Fibroblast of skin of scalp (primary cell): ENCODE measurements at places on chromosomes 6 and 20.

GRCh38 chr6:9982215-9982614 lies 432.7 kb downstream of the TFAP2A start:
- no peak for DNase-seq

- no peak for DNase-seq
These were observed 53.3 kb upstream of the EYS start for GRCh38 chr6:65760285-65760684.

DNA sequence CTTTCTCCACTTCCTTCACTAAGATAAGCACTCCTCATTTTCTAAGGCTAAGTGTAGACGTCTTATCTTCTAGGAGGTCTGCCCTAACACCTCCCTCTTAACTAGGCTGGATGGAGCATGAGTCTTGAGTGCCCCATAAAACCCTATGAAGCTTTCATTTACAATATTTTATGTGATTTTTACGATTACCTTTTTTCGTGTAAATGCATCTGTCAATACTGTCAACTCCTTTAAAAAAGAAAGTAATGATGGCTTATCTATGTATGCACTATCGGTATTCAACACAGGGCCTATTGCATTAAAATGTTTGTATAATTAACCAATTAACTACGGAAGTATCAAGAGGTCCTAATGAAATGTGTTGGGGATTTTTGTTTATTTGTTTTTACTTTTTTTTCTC lies 156.0 kb upstream of the FAM83B start:
- no peak for DNase-seq

GRCh38 chr6:47258724-47259347 lies 50.9 kb downstream of the TNFRSF21 start:
- DNase-seq: no peak

DNA sequence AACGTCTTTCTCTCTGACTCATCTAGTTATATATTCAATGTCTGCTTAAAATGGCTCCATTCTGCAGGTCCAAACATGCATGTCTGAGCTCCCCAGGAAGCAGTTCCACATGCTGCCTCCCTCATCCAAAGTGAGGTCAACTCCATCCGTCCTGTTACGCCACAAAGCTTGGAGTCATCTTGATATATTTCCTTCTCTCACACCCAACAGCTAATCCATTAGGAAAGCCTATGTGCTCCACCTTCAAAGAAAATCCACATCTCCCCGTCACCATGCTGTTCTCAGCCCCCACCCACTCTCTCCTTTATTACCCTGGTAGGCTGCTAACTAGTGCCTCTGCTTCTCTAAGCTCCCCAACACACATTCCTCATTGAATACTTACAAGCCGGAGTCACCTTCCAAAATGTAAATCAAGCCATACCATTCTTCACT lies 130.2 kb upstream of the SYNDIG1 start:
- peak; percentile 14 for DNase-seq

DNA sequence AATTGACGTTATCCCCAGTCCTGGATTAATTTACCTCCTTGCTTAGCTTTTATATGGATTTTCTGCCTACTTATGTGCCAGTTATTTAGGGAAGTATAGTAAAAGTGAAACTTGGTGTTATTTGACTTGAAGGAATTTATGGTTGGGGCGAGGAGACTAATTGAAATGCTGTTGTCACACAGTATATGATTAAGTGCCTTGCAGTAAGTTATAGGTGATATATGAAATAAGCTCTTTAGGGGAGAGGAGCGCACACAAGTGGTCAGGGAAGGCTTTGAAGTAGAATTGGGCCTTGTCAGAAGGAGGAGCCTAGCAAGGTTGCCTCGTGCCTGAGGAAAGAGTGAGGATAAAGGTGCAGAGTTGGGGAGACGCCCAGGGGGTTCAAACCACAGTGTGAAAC lies 20.5 kb downstream of the NCOA7 start:
- DNase-seq: no peak

DNA sequence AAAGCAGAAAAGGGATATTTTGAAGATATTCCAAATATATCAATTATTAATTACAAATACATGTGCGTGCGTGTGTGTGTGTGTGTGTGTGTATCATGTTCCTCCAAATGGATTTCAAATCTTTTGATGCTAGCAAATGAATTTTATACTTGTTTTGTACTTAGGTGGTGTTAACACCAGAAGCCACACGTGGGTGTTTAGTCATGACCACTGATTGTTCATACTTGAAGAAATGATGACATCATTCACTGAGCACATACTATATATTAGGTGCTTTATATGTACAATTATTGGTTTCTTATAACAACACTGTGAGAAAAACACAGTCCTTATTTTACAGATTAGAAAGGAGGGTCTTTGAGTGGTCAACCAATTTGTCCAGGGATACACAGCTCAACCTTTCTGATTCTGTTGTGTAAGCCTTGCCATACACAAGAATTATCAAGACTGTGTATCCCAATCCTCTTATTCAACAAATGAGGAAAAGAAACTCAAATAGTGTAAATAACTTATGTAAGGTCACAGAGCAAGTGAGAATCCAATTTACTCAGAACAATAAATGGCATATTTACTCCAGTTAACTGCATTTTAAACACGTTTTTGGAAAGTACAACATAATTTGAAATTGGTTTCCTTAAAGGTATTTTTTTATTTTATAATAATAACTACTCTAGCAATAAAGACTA lies 88.5 kb downstream of the BCAS1 start:
- DNase-seq: no peak

GRCh38 chr20:58569241-58570125 lies 54.3 kb upstream of the APCDD1L start:
- DNase-seq: no peak

DNA sequence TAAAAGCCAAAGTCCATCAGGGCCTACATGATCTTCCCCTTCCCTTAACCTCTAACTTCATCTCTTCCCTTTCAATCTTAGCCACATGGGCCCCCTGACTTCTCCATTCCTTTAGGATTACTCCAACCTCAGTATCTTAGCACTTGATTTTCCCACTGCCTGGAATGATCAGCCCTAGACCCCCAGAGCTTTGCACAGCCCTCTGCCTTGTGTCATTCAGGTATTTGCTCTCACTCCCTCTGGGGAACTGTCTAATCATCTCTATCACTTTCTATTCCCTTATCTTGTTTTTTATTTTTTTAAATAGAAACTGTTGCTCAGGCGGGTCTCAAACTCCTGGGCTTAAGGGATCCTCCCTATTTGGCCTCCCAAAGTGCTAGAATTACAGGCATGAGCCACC lies 13.3 kb upstream of the ZNFX1 start:
- no peak for DNase-seq

GRCh38 chr20:18628330-18628920 lies 40.6 kb downstream of the DTD1 start:
- DNase-seq: no peak

GRCh38 chr6:111874025-111874415 lies 768 bp upstream of the FYN start:
- DNase-seq: no peak

DNA sequence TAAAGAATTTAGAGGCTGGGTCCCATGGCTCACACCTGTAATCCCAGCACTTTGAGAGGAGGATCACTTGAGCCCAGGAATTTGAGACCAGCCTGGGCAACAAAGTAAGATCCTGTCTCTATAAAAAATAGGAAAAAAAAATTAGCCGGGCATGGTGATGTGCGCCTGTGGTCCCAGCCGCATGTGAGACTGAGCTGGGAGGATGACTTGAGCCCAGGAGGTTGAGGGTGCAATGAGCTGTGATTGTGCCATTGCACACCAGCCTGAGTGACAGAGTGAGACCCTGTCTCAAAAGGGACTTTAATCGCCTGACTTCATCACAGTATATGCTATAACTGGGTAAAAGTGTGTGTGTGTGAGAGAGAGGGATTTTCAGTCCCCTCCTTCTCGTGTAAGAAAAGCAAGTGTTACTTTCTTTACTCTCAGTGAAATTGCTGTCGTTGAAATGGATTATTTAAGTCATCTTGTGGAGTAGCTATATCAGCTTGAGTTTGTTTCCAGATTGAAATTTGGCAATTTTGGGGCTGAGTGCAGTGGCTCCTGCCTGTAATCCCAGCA lies 7.5 kb downstream of the NCOA3 start:
- no peak for DNase-seq

DNA sequence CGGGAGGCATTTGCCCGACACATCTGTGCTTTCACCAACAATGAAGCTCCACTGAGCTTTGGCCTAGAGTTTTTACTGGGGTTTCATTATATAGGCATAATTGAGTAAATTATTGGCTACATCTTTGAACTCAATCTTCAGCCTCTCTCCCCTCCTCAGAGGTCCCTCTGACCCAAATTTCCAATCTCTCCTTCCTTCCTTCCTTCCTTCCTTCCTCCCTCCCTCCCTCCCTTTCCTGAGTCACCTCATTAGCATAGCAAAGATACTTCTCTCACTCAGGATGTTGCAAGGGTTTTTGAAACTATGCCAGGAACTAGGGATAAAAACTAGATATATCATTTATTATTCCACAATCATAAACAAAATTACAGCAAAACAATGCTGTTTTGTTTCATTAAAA lies 238.2 kb upstream of the PRND start:
- peak; percentile 73 for DNase-seq

GRCh38 chr6:89680551-89680950 lies 42.0 kb upstream of the LYRM2 start:
- DNase-seq: no peak

DNA sequence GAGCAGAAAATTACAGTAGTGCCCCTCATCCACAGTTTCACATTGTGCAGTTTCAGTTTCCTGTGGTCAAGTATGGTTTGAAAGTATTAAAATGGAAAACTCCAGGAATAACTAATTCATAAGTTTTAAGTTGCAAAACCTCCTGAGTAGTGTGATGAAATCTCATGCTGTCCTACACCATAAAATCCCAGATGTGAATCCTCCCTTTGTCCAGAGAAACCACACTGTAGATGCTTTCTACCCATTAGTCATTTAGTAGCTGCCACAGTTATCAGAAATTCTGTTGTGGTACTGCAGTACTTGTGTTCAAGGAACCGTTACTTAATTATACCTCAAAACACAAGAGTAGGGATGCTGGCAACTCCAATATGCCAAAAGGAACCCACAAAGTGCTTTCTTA lies 74.7 kb downstream of the PTCHD4 start:
- peak; percentile 36 for DNase-seq

GRCh38 chr6:47102331-47102730 lies 60.2 kb upstream of the ADGRF1 start:
- no peak for DNase-seq

DNA sequence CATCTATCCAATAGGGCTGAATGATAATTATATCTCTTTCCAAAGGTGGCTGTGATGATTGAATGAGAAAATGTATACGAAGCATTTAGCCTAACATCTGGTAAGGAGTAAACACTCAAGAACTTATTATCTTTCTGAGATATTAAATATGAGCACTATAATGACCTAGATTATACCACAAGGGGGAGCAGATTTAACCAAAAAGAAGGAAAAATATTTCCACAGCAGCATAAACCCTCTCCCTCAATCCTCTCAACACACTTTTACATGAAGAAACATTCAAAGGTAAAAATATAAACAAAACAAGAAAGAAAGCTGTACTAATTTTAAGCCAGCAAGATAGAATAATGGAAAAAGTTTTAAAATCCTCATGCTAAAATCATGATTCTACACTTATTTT lies 68.4 kb downstream of the SHPRH start:
- DNase-seq: peak; percentile 11

DNA sequence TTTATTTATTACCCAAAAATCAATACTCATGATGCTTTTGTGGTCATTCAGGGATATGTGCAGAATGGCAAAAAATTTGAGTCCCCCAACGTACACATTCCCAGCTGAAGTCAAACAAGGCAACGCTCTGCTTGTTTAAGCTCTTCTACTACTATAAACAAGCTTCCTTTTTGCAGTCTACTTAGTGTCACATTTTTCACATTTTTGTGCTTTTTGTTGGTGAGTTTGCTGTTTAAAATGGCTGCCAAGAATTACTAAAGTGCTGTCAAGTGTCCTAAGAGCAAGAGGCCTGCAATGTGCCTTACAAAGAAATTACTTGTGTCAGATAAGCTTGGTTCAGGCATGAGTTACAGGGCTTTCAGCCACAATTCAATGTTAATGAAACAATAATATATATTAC lies 2.1 kb downstream of the WFDC8 start:
- peak; percentile 34 for DNase-seq

DNA sequence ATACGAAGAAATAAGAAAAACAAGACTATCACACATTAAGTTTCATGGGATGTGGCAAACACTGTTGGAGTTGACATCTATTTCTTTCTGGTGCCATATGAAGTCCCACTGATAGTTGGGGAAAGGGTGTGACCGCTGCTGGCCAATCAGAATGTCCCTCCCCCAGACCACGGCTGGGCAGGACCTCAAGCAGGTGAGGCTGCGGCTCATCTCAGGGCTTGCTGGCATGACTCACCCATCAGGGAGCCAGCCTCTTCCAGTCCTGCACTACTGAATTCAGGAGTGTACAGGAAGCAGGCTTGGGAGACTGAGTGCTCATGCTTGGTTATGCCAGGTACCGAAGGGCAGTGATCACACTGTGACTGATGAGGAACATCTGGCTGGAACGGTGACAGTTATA lies 18.9 kb downstream of the PREP start:
- DNase-seq: no peak

DNA sequence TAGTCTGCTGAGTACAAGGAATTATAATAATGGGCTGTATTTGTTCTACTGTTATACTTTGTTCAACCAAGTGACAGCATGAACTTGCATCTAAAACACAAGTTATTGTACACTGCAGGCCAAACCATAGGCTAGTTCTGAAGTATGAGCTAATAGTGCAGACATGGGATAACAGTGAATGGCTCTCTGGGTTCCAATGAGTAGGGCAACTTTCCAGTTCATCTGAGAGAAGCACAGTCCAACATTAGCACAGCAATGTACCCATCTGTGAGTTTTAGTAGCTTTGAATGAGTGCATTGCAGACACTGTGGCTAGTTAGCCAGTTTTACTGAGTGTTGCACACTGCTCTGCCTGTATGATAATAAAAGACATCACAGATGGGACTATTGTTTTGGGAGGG lies 56.5 kb upstream of the FUT9 start:
- DNase-seq: no peak

GRCh38 chr6:2854396-2854982 lies 12.8 kb upstream of the SERPINB1 start:
- DNase-seq: no peak

GRCh38 chr6:141988327-141988726 lies 144.4 kb upstream of the GJE1 start:
- DNase-seq: no peak

- peak; percentile 18 for DNase-seq
These were observed 31.1 kb downstream of the EPM2A start for GRCh38 chr6:145704143-145704781.

DNA sequence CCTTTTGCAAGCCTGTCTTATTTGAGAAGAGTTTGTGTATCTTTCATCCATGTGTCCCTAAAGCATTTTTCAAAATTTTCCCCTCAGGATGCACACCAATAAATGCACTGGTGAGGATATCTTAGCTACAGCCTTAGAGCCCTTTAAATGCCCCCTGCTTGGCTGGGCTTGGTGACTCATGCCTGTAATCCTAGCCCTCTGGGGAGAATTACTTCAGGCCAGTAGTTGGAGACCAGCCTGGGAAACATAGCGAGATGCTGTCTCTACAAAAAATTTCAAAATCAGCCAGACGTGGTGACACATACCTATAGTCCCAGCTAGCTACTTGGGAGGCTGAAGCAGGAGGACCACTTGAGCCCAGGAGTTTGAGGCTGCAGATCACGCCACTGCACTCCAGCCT lies 33.8 kb upstream of the PLCB4 start:
- DNase-seq: peak; percentile 97
